Activated T-cell treated with anti-CD3 and anti-CD28 coated beads, Interleukin-2, amount 50 U/mL, for 72 hours (primary cell): ENCODE measurements at places on chromosomes 12 and 14. TPM values are rescaled to one million over a fixed set of nuclear protein-coding genes. Genes with fewer than 3 reads are reported as not detected.

GRCh38 chr12:20211981-20212421, 156.3 kb upstream of the PDE3A start:
- H3K36me3 ChIP-seq, result peaks cover 2% of the 10 kb centered on the region
- H3K4me1 ChIP-seq, result no peaks in the 10 kb centered on the region
- H3K27me3 ChIP-seq, result no peaks in the 10 kb centered on the region

- no peak overlapping the region for H3K4me3 ChIP-seq
- H3K4me1 ChIP-seq, result no peaks in the 10 kb centered on the region
- H3K36me3 ChIP-seq, result no peaks in the 10 kb centered on the region
- no peak for DNase-seq
- H3K27me3 ChIP-seq, result no peaks in the 10 kb centered on the region
- H3K27ac ChIP-seq, result no peak overlapping the region
These were observed 26.0 kb downstream of the HSPB8 start for GRCh38 chr12:119204671-119205285.

DNA sequence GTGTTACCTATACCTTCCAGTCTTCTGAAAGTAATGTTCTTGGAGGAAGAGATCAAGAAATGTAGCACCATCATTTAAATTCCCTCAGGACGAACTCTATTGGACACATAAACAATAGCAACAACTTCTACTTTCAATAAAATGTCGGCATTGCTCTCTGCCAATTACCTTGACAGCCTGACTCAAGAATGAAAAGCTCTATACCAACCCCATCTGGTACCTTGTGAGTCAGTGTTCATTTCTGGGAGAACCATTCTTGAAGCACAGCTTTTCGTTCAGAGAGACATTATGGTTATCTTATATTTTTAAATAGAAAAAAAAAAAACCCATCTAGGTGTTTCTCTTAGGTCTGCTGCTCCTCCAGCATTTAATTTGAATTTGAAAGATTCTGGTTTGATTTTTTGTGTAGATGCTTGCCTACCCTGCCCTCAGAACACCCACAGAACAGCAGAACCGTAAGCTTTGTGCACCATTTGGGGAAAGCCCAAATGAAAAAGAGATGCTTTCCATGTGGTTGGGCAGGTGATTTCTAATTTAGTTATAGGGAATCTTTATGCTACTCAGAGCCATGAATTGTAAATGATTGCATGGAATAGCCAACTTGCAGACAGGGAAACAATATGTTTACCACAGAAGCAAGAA, 156.0 kb downstream of the SAMD4A start:
- H3K36me3 ChIP-seq, result peaks cover 4% of the 10 kb centered on the region
- no peak overlapping the region for H3K27ac ChIP-seq
- no peak for DNase-seq
- H3K4me1 ChIP-seq, result peaks cover 29% of the 10 kb centered on the region
- peaks cover 38% of the 10 kb centered on the region for H3K27me3 ChIP-seq
- peak overlapping the region; percentile 16 for H3K4me3 ChIP-seq

DNA sequence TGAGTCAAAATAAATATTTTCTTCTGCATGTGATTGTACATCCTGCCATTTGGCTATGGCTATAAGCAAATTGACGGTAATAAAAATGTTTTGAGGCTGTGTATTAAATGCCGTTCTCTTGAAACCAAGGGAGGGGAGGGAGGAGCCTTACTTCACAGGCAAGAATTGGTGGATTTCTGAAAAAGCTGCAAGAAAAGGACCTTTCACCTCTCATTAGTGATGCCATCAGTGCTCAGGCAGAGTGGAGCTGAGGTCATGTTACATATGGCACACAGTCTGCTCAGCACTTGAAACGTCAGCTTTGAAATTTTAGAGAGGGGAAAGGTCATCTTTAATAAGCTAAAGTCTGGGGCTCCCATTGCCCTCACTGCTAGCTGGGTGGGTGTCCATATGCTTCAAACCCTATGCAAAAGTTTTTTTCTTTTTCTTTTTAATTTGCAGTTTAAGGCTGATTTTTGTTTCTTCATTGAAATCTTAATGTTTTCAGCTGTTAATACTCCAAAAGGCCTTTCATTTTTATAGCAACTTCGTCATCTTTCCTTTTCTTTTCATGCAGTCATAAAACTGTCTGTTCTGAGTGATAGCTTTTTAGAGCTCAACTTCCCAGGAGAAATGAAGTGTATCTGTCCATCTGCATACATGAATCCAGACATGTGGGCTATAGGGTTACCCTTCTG, 9.8 kb upstream of the SIX1 start:
- no peak for DNase-seq
- peaks cover 89% of the 10 kb centered on the region for H3K27me3 ChIP-seq
- H3K4me3 ChIP-seq, result no peak overlapping the region

GRCh38 chr12:89975574-89975973, 266.9 kb upstream of the ATP2B1 start:
- DNase-seq, result no peak
- H3K4me1 ChIP-seq, result peaks cover 6% of the 10 kb centered on the region
- H3K27me3 ChIP-seq, result no peaks in the 10 kb centered on the region

GRCh38 chr12:114826244-114826643, 142.3 kb upstream of the TBX3 start:
- DNase-seq, result no peak
- H3K4me3 ChIP-seq, result no peak overlapping the region
- no peaks in the 10 kb centered on the region for H3K36me3 ChIP-seq
- no peaks in the 10 kb centered on the region for H3K4me1 ChIP-seq

NACA gene
- total RNA-seq, result 903 TPM

CLEC14A gene
- not detected for total RNA-seq

POTEG gene
- not detected for total RNA-seq

KRT77 gene
- not detected for total RNA-seq

CINP gene
- 43.0 TPM for total RNA-seq
